ENCODE measurements at places on chromosomes 3 and 15.
A peak's percentile ranks its signal among the peaks of the same experiment; 100 is the strongest.

DNA sequence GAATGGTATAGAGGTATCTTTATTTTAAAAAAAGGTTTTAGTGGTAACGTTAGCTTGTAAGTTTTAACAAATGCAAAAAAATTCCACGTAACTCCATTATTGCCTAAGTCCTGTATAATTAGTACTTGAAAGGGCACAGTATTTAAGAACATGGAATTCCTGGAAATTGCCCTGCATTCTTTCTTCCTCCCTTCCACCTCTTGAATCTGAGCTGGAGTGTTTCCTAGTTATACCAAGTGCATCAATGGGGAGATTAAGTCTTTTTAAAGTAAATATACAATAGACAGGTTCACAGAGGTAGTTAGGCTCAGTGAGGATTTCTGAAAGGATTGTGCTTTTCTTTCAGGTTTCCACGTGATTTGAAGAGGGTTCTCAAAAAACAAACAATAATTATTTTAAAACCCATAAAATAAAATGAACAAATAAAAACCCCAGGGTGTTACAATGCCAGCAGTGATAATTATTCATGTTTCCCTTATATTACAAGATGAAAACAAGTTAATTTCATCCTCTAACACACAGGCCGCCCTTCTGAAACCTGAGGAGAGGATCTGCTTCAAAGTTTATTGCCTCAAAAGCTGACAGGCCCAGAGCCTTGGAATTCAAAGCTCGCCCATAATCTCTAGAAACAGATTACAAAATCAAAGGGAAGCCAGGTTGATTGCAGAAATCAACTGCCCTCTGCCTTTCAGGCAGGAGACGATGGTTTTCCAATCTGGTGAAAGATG, 128.8 kb upstream of the LMOD3 start:
- DNase-seq, result no peak

DNA sequence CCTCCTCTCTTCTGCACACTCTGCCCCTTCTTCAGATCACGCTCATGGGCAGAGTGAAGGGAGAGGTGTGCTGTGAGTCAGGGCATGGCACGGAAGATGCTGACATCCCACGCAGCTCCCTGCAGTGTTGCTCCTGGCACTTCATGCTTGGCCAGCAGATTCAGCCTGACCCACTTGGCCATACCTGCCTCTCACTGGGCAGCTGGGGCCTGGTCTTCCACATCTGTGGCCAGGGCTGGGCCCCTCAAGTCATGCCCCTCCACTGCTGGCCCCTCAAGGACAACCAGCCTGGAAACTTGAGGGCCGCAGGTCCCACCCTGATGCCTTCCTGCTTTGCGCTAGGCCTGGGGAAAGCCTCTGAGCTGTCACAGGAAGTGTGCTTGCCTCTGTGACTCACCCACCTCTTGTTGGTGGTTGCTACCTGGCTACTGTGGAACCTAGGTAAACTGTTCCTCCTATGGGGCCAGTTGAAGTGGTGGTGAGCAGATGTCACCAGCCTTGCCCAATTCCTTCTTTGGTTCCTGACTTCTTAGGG, 48.7 kb downstream of the BSN start:
- no peak for DNase-seq

GRCh38 chr3:146148468-146148931, 12.5 kb downstream of the PLOD2 start:
- no peak for DNase-seq

GRCh38 chr15:51162865-51163762, 68.4 kb upstream of the TNFAIP8L3 start:
- DNase-seq, result peak; percentile 62

- no peak for DNase-seq
These were observed 41.9 kb downstream of the FMN1 start for GRCh38 chr15:33152502-33153109.

DNA sequence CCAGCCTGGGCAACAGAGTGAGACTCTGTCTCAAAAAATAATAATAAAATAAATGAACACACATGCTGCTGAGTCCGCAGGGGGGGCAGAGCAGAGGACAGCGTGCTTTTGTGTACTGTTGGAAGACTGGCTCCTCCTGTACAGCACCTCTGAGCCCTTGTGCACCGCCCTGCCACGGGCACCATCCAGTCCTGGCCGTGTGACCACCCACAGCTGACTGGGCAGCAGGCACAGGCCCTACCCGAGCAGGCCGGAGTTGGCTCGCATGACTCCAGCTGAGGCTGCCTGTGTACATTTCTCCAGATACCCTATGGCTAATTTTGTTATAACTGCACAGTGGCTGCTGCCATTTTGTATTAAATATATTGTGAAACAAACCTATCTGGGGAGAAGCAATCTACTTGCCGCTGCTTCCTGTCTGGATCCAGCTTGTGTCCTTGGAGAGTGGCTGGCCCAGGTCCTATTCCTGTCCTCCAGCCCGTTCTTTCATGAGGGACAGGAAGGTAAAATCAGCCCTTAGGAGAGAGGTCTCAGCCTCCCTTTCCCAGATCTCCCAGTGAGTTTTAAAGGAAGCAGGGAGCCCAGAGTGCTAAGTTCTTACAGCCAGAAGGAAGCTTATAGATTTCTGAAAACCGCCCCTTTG, 14.6 kb downstream of the IVD start:
- DNase-seq, result no peak

- no peak for DNase-seq
These were observed 26.7 kb downstream of the KCNMB2 start for GRCh38 chr3:178562947-178563232.

- DNase-seq, result no peak
These were observed 18.7 kb downstream of the TRPM1 start for GRCh38 chr15:31082771-31083369.

DNA sequence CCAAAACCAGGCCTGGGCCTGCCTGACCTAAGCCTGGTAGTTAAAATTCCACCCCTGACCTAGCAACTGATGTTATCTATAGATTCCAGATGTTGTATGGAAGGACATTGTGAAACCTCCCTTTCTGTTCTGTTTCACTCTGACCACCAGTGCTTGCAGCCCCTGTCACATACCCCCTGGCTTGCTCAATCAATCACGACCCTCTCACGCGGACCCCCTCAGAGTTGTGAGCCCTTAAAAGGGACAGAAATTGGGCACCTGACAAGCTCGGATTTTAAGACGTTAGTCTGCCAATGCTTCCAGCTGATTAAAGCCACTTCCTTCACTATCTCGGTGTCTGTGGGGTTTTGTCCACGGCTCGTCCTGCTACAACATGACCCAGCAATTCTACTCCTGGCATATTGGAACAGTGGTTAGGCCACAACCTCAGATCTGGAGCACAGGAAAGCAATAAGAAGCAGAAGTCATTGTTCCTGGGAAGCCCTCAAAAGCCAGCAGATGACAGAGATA, 36.7 kb upstream of the LHFPL4 start:
- DNase-seq, result no peak

DNA sequence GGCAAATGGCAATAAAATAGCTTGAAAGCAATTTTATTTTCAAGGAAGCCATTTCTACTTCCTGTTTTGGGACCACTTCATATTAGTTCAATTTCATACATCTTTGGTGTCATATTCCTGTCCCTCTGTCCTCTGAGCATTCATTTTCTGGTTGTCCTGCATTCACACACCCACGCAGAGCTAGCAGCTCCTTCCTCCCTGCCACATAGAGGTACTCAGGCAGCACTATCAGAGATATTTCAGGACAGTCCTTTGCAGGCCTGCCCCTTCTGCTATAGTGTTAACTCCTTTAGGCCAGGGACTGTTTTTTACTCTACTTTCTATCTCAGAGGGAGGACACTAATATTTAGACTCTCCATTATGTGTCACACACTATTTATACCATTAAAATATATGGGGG, 132.0 kb downstream of the ECT2 start:
- DNase-seq, result no peak

Data from NCI-H1694 treated with DMSO at 0.1 percent for 48 hours (cell line).